ENCODE measurements at places on chromosomes 12 and 14.

GRCh38 chr14:32578181-32578580 lies 249.1 kb downstream of the AKAP6 start:
- DNase-seq: no peak

GRCh38 chr12:10554228-10554755 lies 48.6 kb downstream of the EIF2S3B start:
- no peak for DNase-seq

DNA sequence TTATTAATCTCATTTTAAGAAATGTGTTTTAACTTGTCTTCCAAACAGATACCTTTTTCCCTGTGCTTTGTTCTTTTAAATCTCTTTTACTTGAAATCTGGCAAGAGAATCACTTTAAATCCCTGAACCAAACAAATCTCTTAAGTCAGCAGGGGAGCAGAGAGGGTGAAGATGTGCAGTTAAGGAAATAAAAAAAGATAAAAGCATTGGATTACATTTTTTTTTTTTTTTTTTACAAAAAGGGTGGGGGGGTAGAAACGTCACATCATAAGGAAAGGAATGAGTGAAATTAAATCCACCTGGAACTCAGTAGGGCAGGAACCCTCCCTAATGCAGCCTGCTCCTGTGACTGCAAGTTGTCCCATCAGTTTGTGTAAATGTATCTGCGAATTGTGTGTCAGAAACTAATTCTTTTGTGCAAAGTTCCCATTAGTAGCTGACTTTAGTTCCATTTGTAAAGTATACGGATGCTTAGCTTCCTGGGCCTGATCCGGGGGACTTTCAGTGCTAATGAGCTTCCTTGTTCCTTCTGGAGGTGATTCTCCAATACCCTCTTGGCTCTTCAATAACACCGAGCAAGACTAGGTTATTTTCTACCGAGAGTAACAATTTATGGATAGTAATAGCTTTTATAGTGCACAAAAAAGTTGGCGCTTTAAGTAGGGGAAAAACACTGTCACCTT lies 1.5 kb downstream of the TTC6 start:
- DNase-seq: no peak

GRCh38 chr12:124440841-124441381 lies 126.5 kb downstream of the NCOR2 start:
- DNase-seq: no peak

GRCh38 chr14:81452341-81453133 lies 52.4 kb upstream of the STON2 start:
- no peak for DNase-seq

GRCh38 chr14:31787377-31787776 lies 226.2 kb downstream of the NUBPL start:
- no peak for DNase-seq
